ENCODE measurements at places on chromosomes 1 and 21. TPM values are rescaled to one million over a fixed set of nuclear protein-coding genes. Genes with fewer than 3 reads are reported as not detected.
A peak's percentile ranks its signal among the peaks of the same experiment; 100 is the strongest.

- H3K27ac ChIP-seq, result peak overlapping the region; percentile 99
- no peaks in the 10 kb centered on the region for H3K27me3 ChIP-seq
- DNase-seq, result peak; percentile 41
- H3K36me3 ChIP-seq, result no peaks in the 10 kb centered on the region
These were observed 944 bp upstream of the AGO3 start for GRCh38 chr1:35929730-35930592.

- H3K4me3 ChIP-seq, result no peak overlapping the region
- H3K27me3 ChIP-seq, result no peaks in the 10 kb centered on the region
- no peak for DNase-seq
- H3K4me1 ChIP-seq, result no peaks in the 10 kb centered on the region
These were observed 9.0 kb downstream of the NSL1 start for GRCh38 chr1:212782422-212783154.

DNA sequence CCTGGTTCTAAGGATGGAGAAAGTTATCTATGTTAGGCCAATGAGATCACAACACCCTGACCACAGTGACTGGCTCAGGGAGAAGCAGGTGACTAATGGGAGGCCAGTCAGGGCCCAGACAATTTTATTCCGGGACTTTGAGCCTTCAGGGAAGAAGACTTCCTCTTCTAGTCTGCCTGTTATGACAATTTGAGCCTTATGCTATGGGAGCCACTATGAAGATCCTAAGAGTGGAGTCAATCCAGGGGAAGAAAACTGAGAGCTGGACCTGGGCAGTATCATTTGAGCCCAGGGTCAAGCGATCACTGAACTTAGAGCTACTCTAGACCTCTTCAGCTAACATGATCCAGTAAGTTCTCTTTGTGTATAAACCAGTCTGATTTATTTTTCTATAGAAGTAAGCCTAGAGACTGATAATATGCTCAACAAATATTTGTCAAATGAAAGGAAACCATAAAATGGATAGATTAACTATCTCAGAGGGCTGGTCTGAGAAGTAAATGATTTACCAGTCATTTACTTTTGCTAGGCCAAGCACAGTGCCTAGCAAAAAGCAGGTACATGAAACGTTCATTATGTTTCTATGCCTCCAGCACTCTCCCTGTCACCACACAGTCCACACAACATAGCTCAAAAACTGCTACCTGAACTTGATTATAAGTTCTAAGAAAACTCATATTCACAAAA lies 4.2 kb upstream of the C1orf141 start:
- no peak for DNase-seq
- H3K36me3 ChIP-seq, result no peaks in the 10 kb centered on the region
- no peak overlapping the region for H3K27ac ChIP-seq
- no peaks in the 10 kb centered on the region for H3K27me3 ChIP-seq

DNA sequence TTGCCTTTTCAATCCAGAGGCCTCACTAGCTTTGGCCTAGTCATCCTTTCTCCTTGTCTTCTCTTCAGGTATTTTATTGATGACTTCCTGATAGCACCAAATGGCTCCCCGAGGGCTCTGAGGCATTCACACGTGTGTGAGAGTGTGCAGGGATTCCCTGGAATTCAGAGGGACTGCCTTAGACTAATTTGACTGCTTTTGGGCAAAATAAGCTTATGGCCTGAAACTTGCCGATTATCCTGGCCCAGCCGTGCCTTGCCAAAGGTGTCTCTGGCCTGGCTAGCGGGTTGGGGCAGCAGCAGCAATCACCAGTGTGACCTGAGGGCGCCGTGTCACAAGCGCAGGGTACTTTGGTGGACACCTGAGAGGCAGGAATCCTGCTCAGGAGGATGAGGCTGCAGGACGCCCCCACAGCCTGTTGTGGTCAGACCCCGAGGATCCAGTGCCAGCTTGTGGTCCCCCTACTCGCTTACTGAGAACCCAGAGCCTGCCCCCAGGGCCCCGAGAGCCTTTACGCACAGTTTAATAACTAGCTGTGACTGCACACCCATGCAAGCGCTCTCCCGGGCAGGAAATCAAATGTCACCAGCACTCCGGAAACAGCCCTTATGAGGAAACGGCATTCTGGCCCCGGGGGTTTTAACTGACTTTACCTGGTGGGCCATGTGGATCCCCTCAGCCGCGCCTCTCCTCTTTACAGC lies 62.8 kb upstream of the PDE9A start:
- DNase-seq, result no peak
- H3K4me1 ChIP-seq, result no peaks in the 10 kb centered on the region
- no peaks in the 10 kb centered on the region for H3K27me3 ChIP-seq
- H3K4me3 ChIP-seq, result no peak overlapping the region
- no peak overlapping the region for H3K27ac ChIP-seq

DNA sequence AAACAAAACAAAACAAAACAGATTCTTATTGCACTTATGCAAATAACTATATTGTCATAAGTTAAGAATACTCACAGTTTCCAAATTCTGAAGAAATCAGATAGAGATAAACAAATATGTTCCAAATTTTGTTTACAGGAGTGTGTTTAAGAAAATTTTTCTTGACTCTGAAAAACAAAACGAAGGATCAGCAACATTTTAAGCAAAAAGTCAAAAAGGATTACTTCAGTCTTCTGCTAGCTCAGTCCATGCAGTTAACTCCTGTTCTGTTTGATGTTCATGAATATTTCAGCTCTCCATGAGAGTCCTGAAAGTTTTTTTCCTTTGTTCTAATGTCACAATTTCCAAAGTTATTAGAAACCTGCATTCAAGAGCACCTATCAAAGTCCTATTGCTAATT lies 33.2 kb upstream of the KLF18 start:
- H3K27ac ChIP-seq, result no peak overlapping the region
- no peaks in the 10 kb centered on the region for H3K4me1 ChIP-seq
- no peaks in the 10 kb centered on the region for H3K27me3 ChIP-seq
- H3K36me3 ChIP-seq, result no peaks in the 10 kb centered on the region

DNA sequence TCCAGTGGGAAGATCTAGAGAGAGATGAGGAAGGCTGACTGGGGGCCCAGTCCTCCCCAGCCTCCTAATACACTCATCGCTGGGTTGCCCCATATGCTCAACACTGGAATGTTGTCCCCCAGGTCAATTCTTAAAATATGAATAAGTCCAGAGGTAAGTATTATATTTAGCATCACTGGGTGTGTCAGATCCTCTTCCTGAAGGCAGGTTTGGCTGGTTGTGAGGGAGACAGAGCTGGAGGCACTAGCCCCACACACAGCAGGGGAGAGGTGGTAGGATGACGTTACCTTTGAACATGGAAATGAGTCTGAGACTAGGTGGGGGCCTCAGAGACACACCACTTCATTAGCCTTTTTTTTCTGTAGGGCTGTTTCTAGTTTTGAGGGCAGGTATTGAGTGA lies 42.6 kb downstream of the SLC44A3 start:
- no peaks in the 10 kb centered on the region for H3K36me3 ChIP-seq
- no peak overlapping the region for H3K4me3 ChIP-seq
- no peaks in the 10 kb centered on the region for H3K27me3 ChIP-seq
- no peak for DNase-seq

- H3K27me3 ChIP-seq, result no peaks in the 10 kb centered on the region
- DNase-seq, result peak; percentile 58
- H3K4me3 ChIP-seq, result peak overlapping the region; percentile 43
- H3K4me1 ChIP-seq, result peaks cover 75% of the 10 kb centered on the region
These were observed 6.5 kb downstream of the GALNT2 start for GRCh38 chr1:230073371-230074035.

DNA sequence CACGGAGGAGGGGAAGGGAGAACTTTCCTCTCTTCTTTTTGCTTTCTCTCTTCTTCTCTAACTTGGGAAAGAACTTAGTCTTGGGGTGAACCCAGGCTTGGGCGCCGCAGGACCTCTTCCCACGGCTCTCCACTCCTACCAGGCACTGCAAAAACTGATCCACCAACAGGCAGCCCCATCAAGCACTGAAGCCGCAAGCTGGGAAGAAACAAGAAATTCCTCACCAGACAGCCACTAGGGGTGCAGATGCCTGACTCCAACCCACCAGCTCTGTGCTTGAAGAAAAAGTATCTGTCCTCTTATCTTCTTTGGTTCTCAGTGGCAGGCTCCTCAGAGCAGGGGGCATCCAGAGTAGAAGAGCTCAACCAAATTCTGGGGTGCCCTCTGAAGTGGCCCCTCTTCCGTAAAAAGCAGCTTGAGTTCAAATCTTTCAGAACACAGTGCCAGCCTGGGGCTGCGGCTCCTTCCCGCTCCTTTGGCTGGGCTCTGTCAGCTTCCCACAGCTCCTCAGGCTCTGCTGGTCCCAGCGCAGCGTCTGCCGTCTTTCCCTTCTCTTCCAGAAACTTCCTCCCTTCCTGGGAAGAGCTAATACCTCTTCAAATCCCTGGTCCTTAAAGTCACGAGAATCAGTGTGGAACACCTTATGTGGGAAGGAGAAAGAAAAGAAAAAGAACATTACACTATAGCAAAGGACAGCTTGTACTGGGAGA lies 2.4 kb downstream of the SLC41A1 start:
- H3K36me3 ChIP-seq, result no peaks in the 10 kb centered on the region
- no peak for DNase-seq
- H3K27me3 ChIP-seq, result no peaks in the 10 kb centered on the region
- peaks cover 66% of the 10 kb centered on the region for H3K4me1 ChIP-seq

GRCh38 chr1:76340056-76340455 lies 265.5 kb downstream of the ST6GALNAC3 start:
- no peak overlapping the region for H3K27ac ChIP-seq
- H3K27me3 ChIP-seq, result no peaks in the 10 kb centered on the region
- no peak for DNase-seq
- no peak overlapping the region for H3K4me3 ChIP-seq
- H3K4me1 ChIP-seq, result no peaks in the 10 kb centered on the region

GRCh38 chr1:153907134-153907533 lies 15.6 kb downstream of the GATAD2B start:
- no peak overlapping the region for H3K27ac ChIP-seq
- H3K27me3 ChIP-seq, result no peaks in the 10 kb centered on the region
- no peaks in the 10 kb centered on the region for H3K36me3 ChIP-seq
- no peak for DNase-seq
- no peak overlapping the region for H3K4me3 ChIP-seq

- no peak overlapping the region for H3K4me3 ChIP-seq
- H3K27me3 ChIP-seq, result no peaks in the 10 kb centered on the region
- no peaks in the 10 kb centered on the region for H3K36me3 ChIP-seq
- no peak for DNase-seq
- H3K4me1 ChIP-seq, result peaks cover 7% of the 10 kb centered on the region
- H3K27ac ChIP-seq, result no peak overlapping the region
These were observed 486.5 kb downstream of the SIPA1L2 start for GRCh38 chr1:232143315-232143886.

- no peaks in the 10 kb centered on the region for H3K4me1 ChIP-seq
- H3K4me3 ChIP-seq, result no peak overlapping the region
- no peak for DNase-seq
These were observed 63.2 kb downstream of the SYDE2 start for GRCh38 chr1:85137660-85138059.

The RCAN1 gene
- 38.4 TPM for total RNA-seq

The LCE3D gene
- not detected for total RNA-seq

The CXADR gene
- total RNA-seq, result 0.12 TPM

The CFHR1 gene
- total RNA-seq, result not detected

The LRRC38 gene
- total RNA-seq, result 9.4 TPM

The ASPM gene
- total RNA-seq, result 0.10 TPM

The ADAM15 gene
- 50.9 TPM for total RNA-seq

Data from psoas muscle (tissue), 8 donors.